Hematopoietic multipotent progenitor cell treated with erythropoietin and hydrocortisone succinate and interleukin-3 and kit ligand, for 15 days (in vitro differentiated cells): ENCODE measurements at places on chromosomes 3 and 15.

GRCh38 chr3:32593903-32594525 lies 23.4 kb upstream of the DYNC1LI1 start:
- DNase-seq = no peak

DNA sequence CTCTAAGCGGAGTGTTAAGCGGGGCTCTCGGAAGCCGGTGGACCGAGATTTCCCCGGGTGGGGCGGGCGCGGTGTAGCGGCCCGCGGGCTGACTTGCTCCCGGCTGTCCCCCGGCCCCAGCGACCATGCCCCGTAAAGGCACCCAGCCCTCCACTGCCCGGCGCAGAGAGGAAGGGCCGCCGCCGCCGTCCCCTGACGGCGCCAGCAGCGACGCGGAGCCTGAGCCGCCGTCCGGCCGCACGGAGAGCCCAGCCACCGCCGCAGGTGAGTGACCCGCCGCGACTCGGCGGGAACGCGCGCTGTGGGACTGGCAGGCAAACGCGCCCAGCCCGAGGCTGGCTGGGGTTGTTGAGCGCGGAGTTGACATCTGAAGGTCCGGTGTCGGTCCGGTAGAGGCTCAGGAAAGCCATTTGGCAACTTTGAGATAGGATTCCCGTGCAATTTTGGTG lies 1.3 kb downstream of the SMC4 start:
- peak; percentile 21 for DNase-seq

- no peak for DNase-seq
Measured at GRCh38 chr3:40951636-40952035, 247.7 kb upstream of the CTNNB1 start.

DNA sequence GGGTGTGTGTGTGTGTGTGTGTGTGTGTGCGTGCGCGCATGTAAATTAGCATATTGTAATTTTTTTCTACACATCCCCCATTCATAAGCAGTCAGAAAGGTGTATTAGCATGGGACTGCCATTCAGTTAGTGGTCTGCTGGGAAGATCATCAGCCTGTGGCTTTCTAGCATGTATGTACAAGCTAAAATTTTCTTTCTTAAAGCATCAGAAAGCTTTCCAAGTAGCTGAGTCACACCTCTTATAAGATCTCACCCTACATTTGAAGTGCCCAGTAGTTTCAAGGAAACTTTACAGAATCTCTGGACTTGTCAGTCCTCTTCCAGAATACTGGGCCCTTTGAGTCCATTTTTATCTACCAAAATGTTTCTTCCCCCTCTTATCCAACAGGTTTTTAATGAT lies 411.4 kb upstream of the TPRG1 start:
- DNase-seq = no peak

- DNase-seq = no peak
Measured at GRCh38 chr3:65093641-65094040, 405.8 kb upstream of the ADAMTS9 start.

DNA sequence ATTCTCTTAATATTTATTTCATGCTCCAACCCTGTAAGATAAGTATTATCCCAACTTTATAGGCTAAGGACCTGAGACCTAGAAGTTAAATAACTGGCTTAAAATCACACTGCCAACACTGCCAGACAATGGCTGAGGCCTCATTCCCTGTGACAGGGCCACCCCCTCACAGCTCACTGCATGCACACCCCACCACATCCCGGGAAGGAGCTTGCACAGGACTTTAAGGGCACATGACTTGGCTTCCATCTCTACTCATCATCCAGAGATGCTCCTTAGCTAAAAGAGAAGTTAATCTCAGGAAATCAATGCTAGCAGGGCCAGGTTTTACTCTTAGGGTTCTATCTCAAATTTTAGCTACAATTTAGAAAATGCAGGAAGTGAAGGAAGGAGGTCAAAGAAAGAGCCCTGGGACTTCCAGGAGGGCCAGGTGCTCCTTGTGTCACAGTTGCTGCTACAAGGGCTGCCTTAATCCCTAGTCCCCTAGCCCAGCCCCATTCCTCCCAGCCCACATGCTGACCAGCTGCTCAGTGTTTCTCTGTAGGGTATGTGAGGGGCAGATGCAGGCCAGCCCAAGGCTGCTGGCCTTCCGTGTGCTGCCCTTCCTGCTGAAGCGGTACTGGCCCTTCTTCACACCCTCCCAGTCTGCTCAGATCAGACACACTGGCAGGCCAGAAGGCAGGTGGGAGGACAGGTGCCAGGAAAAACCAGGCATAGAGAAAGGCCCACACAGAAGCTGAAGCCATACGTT lies 53.5 kb downstream of the WWTR1 start:
- no peak for DNase-seq

DNA sequence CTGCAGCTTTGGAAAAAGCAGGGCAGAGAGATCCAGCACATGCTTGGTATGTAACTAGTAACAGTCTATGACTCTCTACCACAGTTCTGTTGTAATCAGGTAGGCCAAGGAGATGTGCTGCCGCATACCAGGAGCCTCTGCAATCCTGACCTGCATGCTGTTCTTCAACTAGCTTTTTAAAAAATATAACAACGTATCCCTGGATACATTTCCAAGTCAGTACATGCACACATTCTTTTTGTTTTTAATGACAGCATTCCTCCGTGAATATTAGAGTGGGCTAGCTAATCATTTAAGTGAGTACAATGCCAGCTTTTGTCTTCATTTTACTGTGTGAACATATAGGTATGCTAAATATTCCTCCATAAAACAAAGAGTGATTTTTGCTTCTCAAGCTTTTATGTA lies 437.8 kb downstream of the RBMS3 start:
- DNase-seq = no peak

DNA sequence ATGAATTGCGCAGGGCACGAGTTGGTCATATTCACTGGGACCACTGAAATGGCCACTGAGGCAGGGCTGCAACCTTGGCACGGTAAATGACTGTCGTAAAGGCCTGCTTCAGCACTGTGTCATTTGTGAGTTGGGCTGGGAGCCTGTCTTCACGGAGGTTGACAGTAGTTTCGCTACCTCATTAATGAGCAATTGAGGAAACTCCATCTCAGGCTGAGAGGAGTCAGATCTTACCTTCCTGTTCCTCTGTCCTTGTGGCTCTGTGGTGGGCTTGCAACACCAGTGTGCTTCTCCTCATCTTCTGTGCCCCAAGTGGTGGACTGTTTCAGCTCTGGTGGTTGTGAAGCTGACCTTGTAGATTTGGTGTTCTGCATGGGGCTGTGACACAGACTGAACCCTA lies 80.1 kb upstream of the EIF1B start:
- no peak for DNase-seq

DNA sequence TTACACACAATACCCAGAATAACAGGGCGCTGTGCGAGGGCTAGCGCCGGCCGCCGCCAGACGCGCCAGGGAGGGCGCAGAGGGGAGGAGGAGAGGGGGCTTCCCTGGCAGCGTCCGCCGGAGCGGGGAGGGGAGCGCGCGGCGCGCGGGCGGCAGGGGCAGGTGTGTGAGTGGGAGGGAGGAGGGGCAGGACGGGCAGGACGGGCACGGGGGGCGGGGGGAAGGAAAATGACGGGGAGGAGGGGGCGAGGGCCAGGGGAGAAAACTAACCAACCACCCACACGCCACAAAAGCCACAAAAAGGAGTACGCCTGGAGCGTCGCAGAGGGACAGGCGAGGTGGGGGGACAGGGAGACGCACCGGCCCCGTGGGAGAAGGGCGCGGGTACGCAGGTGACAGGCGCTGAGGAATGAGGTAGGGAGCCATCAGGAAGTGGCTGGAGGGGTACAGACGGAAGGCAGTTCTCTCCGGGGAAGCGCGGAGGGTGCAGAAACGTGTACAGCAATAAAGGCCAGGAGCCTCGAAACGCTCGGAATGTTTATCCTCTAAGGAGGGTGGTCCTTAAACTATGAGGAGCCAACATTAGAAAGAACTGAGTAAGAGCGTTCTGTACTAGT lies 610 bp upstream of the SATB1 start:
- DNase-seq = no peak

DNA sequence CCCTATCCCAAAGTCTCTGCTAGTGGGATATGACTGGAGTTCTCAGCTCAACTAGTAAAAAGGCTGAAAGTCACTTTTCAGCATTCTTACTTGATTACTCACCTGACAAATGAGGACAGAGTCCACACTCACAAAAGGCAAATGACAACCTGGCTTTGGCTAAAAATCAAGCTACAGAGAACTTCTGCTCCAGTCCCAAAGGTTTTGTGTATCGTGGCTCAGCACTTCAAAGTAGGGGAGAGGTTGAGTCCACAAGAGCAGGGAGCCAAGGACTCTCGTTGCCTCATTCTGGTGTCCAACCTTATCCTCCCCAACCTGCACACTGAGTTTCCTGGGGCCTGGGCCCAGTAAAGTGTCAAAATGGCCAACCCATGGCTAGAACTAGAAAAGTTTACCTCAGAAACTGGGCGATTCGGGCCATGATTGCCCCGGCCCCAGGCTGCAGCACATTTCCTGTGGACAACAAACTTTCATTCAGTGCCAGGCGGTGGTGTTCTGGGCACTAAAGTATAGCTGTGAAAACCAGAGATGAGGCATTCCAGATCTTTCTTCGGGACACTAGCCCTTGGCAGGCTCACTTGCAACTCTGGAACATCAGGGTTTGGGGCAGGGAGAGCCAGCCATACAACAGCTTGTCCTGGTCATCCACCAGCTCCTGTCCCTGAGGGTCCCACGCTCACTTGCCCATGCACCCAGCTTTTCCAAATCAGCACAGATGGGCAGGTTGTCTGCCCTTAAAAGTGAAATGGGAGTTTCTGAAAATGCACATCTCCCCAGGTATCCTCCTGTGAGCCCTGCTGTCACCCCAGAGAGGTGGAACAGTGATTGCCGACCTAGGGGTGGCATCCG lies 3.1 kb downstream of the ACAA1 start:
- DNase-seq = no peak

DNA sequence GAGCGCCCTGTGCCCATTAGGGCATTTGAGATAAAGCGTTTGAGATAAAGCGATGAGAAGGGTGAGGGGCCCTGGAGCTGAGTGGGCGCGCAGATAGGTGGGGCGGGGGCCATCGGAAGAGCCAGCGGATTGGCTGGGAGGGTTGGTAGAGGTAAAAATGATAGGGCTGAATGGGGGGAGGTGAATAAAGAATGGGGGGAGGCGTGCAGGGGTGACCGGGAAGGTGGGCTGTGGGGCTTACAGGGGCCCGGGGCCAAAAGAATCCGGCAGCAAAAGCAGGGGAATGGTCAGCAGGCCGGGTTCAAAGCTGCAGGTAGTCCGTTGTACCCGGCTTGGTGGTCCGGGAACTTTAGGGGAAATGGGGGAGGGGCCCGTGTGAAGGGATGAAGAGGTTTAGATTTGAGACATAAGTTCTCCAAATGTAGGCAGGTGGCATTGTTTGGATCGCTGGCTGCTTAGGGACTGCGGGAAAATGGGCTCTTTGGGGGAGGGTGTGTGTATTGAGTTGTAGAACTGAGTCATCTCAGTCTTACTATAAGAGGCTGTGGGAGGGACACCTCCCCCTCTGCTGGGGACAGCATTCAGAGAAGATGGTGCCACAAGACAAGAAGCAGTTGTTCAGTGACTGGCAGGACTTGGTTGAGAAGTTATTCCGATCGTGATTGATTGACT lies 610 bp downstream of the ARID3B start:
- DNase-seq = peak; percentile 47

DNA sequence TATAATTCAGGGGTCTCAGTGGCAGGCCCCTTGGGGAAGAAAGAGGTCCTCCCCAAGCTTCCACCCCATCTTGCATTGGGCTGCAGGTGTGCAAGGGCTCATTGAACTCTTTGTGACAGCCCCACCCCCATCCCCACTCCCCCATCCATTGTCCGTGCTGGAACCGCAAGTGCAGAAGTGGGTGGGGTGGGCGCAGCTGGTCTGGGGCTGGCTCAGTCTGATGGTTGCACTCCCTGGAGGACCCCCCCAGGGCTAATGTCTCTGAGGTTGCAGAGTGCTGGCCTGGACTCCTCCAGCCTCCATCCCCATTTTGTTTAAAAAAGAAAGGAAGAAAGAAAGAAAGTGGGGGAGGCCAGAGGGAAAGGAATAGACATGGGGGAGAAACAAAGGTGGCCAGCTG lies 42.3 kb upstream of the ARL8B start:
- no peak for DNase-seq

GRCh38 chr3:141643796-141644195 lies 94.3 kb upstream of the RNF7 start:
- no peak for DNase-seq

GRCh38 chr3:194218646-194219453 lies 82.9 kb downstream of the HES1 start:
- no peak for DNase-seq
